Stimulated activated CD4-positive, alpha-beta T cell treated with anti-CD3 and anti-CD28 coated beads, Interleukin-2, amount 100 ng/mL, for 24 hours (primary cell): ENCODE measurements at places on chromosomes 4 and X.

DNA sequence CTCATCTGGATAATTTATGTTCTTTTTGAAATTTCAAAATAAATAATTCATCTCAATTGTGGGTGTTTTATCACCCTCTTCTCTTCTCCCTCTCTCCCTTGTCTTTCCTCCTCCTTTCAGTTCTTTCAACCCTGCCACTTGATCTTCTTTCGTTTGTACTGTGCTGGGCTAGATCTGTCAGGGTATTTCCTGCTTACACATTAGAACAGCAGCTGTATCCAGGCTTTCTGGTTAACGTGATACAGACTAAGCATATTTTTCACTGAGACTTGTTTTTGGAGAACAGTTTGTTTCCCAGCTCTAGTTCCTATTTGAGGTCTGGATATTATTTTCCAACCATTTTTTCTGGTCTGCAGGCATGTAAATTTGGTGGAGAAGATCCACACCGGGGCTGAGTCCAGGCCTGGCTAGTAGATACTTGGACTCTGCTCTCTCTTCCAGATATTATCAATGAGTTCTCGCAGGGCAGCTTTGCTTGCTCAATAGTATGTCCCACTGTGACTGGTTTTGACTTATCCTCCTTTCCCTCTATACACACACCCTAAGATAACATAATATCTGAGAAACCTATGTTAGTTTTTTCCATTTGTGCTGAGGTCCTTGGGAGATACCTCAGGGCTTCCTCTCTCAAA lies 1310.7 kb upstream of the TENM3 start:
- DNase-seq: no peak

DNA sequence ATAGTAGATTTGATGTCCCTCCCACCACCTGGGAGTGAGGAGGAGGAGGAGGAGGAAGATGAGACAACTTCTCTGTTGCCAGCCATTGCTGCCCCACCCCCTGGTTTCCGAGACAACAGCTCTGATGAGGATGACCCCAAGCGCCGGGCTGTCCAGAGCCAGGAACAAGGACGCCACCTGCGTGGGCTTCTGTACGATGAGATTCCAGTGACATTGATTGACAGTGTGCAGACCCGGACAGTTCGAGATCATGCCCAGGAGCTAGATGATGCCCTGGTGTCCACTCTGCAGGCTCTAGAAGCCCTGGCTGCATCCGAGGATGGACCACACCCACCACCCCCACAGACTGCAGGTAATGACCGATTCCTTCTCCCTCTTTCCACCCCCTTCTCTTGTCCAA lies 30.5 kb upstream of the PRPS1 start:
- no peak for DNase-seq

GRCh38 chr4:41963105-41963504 lies 18.5 kb upstream of the DCAF4L1 start:
- DNase-seq: no peak

DNA sequence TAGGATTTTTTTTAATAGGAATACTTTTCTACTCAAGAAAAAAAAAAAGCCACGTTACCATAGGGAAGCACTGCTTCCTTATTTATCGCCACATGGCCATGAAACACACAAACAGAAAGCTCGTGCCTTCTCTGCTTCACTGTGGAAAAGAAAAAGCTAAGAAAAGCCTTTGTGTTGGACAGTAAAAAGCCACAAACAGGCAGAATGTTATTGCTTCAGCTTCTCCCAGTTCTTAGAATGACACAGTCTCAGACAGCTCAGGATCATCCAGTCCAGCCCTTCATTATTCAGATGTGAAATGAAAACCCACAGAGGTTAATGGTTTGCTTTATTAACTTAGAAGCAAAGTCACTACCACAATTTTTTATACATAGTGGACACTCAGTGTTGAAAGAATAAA lies 181.6 kb upstream of the NOCT start:
- DNase-seq: no peak

- no peak for DNase-seq
Measured at GRCh38 chr4:145132511-145133098, 34.5 kb downstream of the ABCE1 start.

- DNase-seq: no peak
Measured at GRCh38 chrX:152444338-152444737, 6.8 kb downstream of the GABRA3 start.

- DNase-seq: no peak
Measured at GRCh38 chr4:71011451-71011850, 18.0 kb downstream of the DCK start.

- no peak for DNase-seq
Measured at GRCh38 chrX:79570524-79571240, 203.5 kb upstream of the ITM2A start.

DNA sequence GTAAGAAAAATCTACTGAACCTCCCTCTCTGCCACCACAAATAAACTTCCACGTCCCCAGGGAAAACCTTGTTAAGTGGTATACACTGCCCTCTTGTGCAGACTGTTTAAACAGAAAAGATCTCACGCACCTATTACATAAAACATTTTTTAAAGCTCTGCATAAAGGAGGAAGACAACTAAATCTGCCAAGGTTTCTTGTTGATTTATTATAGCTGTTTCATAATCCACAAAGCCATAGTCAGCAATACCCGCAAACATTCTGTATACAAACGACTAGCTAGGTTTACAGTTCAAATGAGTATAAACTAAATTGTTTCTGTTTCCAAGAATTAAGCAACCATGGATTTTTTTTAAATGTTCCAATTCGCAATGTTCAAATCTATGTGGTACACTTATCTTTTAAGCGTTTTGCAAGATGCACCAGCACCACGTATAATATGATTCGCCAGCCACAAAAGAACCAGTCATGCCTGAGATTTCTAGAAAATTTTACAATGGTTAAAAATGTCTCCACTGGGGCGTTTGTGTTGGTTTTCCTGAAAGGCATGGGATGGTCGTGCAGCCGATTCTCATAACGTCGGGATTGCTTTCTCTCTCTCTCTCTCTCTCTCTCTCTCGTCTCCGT lies 164.6 kb downstream of the PRKX start:
- DNase-seq: no peak

DNA sequence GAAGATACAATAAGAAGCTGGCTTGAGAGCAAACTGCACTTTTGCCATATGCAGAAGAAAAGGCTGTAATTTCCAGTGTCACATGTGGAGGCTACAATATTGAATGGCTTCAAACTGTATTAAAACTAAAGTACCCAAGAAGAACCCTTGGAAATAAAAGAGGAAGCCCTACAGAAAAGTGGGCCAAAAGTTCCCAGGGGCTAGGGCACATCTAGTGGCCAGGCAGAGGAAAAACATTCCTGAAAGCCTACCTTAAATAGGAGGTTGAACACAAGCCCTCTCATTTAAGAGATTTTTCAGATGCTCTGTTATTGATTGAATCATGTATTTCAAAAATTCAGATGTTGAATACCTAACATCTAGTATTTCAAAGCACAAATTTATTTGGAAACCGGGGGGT lies 40.6 kb upstream of the PRDX4 start:
- no peak for DNase-seq

GRCh38 chrX:107715331-107716117 lies 60.1 kb downstream of the TSC22D3 start:
- peak; percentile 7 for DNase-seq

DNA sequence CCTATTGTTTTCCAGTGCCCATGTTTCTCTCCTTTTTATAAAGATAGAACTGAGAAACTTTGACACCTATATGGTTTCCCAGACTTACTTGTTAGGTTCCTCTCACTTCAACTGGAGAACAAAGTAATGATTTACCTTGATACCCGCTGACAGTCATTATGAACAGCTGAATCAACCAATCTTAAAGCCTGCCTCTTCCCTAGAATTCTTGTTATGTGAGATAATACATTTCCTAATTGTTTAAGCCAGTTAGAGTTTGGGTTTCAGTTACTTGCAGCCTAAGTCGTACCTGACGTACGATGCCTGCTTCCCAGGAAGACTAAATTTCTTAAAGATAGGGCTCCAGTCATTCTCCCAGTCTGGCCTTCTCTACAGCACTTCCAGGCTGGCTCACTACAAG lies 97.3 kb downstream of the SHROOM4 start:
- no peak for DNase-seq

GRCh38 chr4:146029147-146029546 lies 90.5 kb upstream of the ZNF827 start:
- DNase-seq: no peak

GRCh38 chr4:106056914-106057313 lies 161.6 kb downstream of the NPNT start:
- DNase-seq: no peak

DNA sequence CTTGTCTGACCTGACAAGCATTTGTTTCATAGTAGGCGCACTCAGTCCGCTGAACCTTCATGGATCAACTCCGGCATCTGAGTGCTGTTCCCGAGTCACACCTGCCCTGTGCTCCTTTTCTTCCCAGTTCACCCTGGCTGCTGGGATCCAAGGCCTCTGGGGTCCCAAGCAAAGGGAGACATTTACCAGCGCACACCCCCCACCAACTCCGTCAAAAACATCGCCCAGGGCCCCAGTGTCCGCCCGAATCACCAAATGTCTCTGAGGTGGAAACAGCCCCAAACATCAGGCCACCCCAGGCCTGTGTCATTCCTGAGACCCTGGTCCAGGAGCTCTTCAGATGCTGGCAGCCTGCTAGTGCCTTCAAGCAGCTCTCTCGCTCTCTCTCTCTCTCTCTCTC lies 5.1 kb downstream of the BLOC1S4 start:
- no peak for DNase-seq

DNA sequence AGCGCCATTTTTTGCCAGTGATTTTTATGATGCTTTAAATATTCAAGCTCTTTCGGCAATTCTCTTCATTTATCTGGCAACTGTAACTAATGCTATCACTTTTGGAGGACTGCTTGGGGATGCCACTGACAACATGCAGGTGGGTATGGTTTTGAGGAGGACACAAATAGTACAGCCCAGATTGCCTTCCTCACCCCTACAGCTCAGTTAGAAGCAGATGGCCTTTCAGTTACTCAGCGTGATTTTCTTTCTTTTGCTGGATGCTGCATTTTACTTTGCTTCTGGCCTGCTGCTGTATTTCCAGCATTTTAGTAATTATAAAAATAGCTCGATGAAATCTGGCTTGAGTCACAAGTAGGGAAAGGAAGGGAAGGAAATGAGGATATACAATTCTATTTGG lies 114.7 kb downstream of the SLC4A4 start:
- no peak for DNase-seq

- DNase-seq: no peak
Measured at GRCh38 chr4:89212666-89213381, 94.8 kb downstream of the GPRIN3 start.

DNA sequence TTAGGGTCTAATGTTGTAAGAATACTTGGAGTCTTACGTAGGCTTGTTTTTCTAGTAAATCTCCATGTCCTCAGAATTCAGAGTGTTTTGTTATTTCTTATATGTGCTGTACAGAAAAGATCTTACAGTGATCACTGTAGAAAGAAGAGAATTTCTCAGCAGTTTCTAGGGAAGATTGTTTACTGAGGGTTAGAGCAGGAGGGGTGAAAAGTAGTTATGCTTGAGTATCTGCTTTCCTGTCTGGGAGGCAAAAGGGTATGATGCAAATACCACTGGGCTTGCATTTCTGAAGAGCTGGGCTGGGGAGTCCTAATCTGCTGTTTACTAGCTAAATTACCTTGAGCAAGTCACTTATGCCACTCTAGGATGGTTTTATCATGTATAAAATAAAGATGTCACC lies 78.2 kb downstream of the BEND4 start:
- DNase-seq: no peak

GRCh38 chr4:186724864-186725468 lies 1.3 kb upstream of the FAT1 start:
- DNase-seq: no peak

DNA sequence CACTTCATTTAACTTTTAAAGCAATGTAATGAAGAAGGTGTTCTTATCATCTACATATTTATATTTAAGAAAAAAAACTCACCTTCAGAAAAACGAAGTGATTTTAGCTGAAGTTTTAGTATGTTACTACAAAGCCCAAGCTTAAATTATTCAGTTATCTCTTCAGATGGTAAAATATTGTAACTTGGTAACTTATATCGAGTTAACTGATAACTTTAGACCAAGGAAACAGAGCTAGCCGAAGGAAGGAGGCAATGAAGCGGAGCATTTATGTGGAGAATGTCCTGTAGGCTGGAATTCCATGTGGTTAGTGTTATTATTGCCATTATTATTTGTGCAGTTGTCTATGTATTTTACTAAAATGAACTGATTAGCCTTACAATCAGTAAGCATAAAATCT lies 1102.1 kb upstream of the LCORL start:
- DNase-seq: no peak

GRCh38 chr4:6986072-6986780 lies 56.9 kb upstream of the TADA2B start:
- DNase-seq: no peak

DNA sequence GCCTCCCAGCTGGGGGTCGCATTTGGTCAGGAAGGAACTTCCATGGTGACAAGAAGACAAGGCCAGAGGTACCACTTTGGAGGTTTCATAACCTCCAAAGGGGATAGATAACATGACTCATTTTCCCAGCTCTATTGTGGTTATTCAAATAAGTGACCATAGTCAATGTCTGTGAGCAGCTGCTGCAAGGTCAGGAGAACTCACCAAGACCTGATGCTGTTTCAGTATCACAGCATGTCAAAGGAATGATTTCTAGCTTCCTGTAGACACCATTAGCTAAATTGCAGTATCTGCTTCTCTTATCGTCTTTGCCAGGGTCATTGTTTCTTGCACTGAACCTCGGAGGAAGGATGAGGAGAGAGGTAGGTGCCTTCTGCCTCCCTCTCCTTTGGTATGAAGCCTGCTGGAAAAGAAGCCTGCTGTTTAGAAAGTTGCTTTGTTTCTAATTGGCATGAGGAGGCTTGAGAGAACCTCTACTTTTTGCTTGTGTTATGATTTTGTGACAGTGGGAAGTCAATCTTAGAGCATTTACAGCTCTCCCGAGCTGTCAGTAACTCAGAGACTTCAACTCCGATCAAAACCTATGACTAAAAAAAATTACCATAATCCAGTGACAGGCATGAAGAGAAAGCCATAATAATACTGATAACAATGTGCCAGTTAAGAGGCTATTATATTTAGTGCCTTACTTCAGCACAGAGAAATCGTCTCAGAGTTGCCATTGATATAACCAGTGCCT lies 38.0 kb upstream of the GATB start:
- no peak for DNase-seq

- DNase-seq: no peak
Measured at GRCh38 chr4:28481565-28481964, 1620.9 kb downstream of the STIM2 start.

GRCh38 chr4:182201871-182202270 lies 41.3 kb upstream of the TENM3 start:
- DNase-seq: no peak

DNA sequence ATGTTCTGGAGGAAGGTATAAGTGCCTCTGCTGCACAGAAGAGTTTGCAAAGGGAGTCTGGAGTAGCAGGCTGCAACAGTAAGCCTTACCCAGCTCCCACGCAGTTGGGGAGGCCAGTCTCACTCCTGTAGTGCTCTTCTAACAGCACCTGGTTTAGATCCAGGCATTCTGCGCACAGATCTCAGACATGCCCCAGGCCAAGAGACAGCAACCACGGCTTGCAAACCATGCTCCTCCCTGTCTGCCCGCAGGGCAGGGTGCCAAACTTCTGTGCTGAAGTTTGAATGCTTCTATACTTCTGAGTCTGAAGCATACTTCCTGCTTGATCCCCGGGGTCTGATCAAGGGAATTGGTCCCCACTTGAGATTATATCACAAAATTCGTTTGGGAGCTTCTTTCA lies 106.3 kb downstream of the LINC00632 start:
- DNase-seq: no peak
